ENCODE measurements at places on chromosomes 16 and 17. TPM values are rescaled to one million over a fixed set of nuclear protein-coding genes. Genes with fewer than 3 reads are reported as not detected.

DNA sequence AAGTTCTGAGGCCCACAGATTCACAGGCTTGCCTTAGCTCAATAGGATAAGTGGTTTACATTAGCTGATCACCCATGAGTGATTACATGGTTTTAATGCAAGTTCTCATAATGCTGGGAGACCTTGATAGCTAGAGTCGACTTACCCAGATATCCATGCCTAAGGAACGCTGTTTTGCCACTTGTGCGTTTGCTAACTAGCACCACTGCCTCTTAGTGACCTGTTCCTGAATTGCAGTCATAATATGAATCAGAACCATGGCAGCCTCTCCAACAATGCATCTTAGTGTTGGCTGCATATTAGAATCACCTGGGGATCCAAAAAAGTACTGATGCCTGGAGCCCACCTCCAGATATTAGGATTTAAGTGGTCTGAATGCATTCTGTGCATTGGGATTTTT lies 251.1 kb upstream of the CDH5 start:
- no peak overlapping the region for H3K27ac ChIP-seq
- H3K27me3 ChIP-seq: peaks cover 3% of the 10 kb centered on the region
- no peaks in the 10 kb centered on the region for H3K4me1 ChIP-seq
- H3K4me3 ChIP-seq: no peak overlapping the region
- no peak for DNase-seq
- H3K36me3 ChIP-seq: no peaks in the 10 kb centered on the region

GRCh38 chr17:7213895-7214299 lies 5.7 kb downstream of the DLG4 start:
- H3K4me3 ChIP-seq: peak overlapping the region; percentile 97
- H3K36me3 ChIP-seq: no peaks in the 10 kb centered on the region
- H3K27ac ChIP-seq: peak overlapping the region; percentile 95
- peaks cover 47% of the 10 kb centered on the region for H3K4me1 ChIP-seq
- DNase-seq: no peak

GRCh38 chr17:61485067-61485775 lies 33.0 kb downstream of the TBX4 start:
- H3K4me3 ChIP-seq: no peak overlapping the region
- H3K27me3 ChIP-seq: no peaks in the 10 kb centered on the region
- no peaks in the 10 kb centered on the region for H3K36me3 ChIP-seq
- DNase-seq: no peak
- H3K27ac ChIP-seq: no peak overlapping the region

GRCh38 chr17:78719630-78720298 lies 62.3 kb downstream of the CYTH1 start:
- peaks cover 3% of the 10 kb centered on the region for H3K36me3 ChIP-seq
- DNase-seq: no peak
- peaks cover 69% of the 10 kb centered on the region for H3K4me1 ChIP-seq
- H3K27me3 ChIP-seq: no peaks in the 10 kb centered on the region
- H3K4me3 ChIP-seq: peak overlapping the region; percentile 8

DNA sequence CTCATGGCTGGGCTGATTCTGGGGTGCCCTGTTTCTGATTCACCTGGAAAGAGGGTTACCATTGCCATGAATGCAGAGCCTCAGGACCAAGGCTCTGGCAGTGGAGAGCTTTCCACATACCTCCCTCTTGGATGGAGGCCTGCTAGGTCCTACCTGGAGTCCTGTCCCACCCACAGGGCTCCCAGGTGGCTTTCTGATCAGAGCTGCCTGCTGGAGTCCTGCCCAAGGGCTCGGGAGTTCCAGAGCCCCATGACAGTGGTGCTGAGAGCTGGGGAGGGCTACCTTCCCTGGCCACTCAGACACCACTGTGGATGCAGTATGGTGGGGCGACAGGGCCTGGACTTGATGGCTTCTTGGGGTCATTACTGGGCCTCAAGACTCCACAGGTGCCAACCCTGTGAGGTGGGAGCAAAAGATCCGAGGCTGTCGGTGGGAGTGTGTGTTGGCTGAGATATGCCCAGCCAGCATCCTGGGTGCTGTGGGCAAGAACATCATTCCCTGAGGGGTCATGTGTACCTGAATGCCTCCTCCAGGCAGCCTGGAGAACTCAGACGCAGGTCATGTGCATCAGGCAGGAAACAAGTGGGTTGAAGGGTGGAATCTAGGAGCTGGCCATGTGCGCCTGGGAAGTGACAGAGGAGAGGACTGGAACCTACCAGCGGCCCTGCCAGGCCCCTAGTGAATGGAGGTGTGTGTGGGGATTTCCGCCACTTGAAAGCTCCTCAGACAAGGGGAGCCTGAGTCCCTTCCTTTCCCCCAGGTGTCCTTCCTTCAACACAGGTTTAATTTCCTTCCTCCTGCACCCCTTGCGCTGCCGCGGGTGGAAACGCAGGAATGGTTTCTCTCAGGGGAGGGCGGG lies 2.3 kb upstream of the WNT3 start:
- H3K36me3 ChIP-seq: no peaks in the 10 kb centered on the region
- H3K4me1 ChIP-seq: peaks cover 13% of the 10 kb centered on the region
- no peak for DNase-seq

DNA sequence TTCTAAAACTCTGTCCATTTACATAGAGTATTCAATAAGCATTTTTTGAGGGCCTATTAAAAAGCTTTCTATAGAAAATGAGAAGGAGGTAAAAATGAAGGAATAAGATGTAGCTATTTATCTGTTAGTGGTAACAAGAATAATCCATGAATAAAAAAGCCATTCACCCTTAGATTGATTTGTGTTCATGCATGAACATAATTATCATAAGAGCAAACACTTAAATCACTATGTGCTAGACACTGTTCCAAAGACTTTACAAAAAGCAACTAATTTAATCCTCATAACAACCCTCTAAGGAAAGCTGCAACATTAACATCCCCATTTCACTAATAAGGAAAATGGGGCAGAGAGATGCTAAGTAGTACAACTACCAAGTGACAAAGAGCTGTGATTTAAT lies 6.6 kb downstream of the CCDC47 start:
- no peak overlapping the region for H3K4me3 ChIP-seq
- H3K36me3 ChIP-seq: peaks cover 28% of the 10 kb centered on the region
- no peak for DNase-seq
- H3K4me1 ChIP-seq: peaks cover 27% of the 10 kb centered on the region

GRCh38 chr16:83338941-83339340 lies 468.8 kb upstream of the HSBP1 start:
- no peaks in the 10 kb centered on the region for H3K36me3 ChIP-seq
- no peak overlapping the region for H3K4me3 ChIP-seq
- H3K27me3 ChIP-seq: no peaks in the 10 kb centered on the region
- DNase-seq: no peak
- H3K4me1 ChIP-seq: no peaks in the 10 kb centered on the region

- H3K27me3 ChIP-seq: no peaks in the 10 kb centered on the region
- H3K4me1 ChIP-seq: no peaks in the 10 kb centered on the region
- no peaks in the 10 kb centered on the region for H3K36me3 ChIP-seq
- no peak for DNase-seq
- no peak overlapping the region for H3K4me3 ChIP-seq
Measured at GRCh38 chr17:1936766-1937165, 88.4 kb downstream of the RTN4RL1 start.

GRCh38 chr16:11359370-11359769 lies 14.1 kb downstream of the RMI2 start:
- H3K27ac ChIP-seq: no peak overlapping the region
- H3K4me3 ChIP-seq: no peak overlapping the region
- DNase-seq: no peak
- peaks cover 79% of the 10 kb centered on the region for H3K4me1 ChIP-seq
- H3K36me3 ChIP-seq: peaks cover 9% of the 10 kb centered on the region

- DNase-seq: no peak
- peaks cover 3% of the 10 kb centered on the region for H3K36me3 ChIP-seq
- H3K4me1 ChIP-seq: peaks cover 2% of the 10 kb centered on the region
- H3K27ac ChIP-seq: no peak overlapping the region
- no peaks in the 10 kb centered on the region for H3K27me3 ChIP-seq
Measured at GRCh38 chr17:81676906-81677305, 6.7 kb downstream of the ARL16 start.

- no peak overlapping the region for H3K4me3 ChIP-seq
- no peak for DNase-seq
- H3K36me3 ChIP-seq: peaks cover 9% of the 10 kb centered on the region
- H3K27ac ChIP-seq: no peak overlapping the region
Measured at GRCh38 chr17:80569924-80570323, 25.3 kb downstream of the RPTOR start.

DNA sequence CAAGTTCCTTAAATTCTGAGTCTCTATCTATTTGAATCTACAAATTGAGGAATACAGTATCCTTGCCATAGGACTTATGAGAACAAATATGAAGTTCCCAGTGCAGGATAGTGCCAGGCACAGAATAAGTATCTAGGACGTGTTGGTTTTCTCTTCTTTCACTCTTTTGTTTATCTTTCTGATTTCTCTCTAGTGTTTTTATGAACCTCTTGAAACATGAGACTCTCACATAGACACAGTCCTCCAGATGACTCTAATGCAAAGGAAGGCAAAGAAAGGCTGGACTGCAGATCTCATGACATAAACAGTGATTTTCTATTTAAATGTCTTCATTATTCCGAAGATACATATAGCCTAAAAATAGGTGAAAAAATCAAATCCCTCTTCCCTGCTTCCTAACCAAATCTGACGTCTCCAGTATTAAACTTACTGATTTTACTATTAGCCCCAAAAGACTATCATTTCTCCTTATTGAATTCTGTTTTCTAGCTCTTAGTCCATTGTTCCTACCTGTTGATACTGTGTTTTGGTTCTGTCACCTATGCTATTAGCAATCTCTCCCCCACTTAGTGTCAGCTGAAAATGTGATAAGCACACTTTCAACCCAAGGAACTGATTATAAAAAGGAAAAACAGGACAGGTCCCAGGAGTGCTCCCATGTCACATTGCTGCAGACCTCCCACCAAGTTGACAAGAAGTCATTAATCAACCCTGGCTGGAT lies 24.9 kb upstream of the ADAMTS18 start:
- DNase-seq: no peak
- no peaks in the 10 kb centered on the region for H3K27me3 ChIP-seq
- H3K4me3 ChIP-seq: no peak overlapping the region

DNA sequence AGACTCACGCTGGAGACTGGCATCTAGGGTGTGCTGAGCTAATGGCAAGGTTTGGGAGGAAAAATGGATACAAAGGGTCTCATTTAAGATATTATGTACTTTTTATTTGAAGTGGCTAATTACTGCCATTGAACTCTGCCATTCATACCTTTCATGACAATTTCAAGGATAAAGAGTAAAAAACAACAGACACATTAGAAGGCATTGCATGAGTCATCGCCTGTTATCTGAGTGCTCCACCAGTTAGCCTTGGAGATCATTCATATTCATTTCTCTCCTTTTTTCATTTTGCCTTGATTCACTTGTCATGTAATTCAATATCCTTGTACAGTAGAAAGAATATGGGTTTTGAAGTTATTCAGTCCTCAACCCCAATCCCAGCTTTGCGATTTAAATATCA lies 109.5 kb downstream of the CDH8 start:
- no peaks in the 10 kb centered on the region for H3K4me1 ChIP-seq
- H3K36me3 ChIP-seq: no peaks in the 10 kb centered on the region
- no peaks in the 10 kb centered on the region for H3K27me3 ChIP-seq
- no peak overlapping the region for H3K4me3 ChIP-seq
- H3K27ac ChIP-seq: no peak overlapping the region

GRCh38 chr16:69566981-69567680 lies 1.4 kb downstream of the NFAT5 start:
- H3K4me3 ChIP-seq: peak overlapping the region; percentile 99
- H3K27me3 ChIP-seq: no peaks in the 10 kb centered on the region
- H3K27ac ChIP-seq: peak overlapping the region; percentile 98
- no peak for DNase-seq

GRCh38 chr16:19245326-19245925 lies 40.1 kb upstream of the CLEC19A start:
- DNase-seq: no peak
- H3K36me3 ChIP-seq: no peaks in the 10 kb centered on the region
- H3K27me3 ChIP-seq: no peaks in the 10 kb centered on the region
- H3K27ac ChIP-seq: no peak overlapping the region
- no peak overlapping the region for H3K4me3 ChIP-seq

- no peak overlapping the region for H3K27ac ChIP-seq
- H3K27me3 ChIP-seq: peaks cover 17% of the 10 kb centered on the region
- H3K36me3 ChIP-seq: no peaks in the 10 kb centered on the region
Measured at GRCh38 chr17:2837147-2837561, 40.9 kb downstream of the RAP1GAP2 start.

GRCh38 chr16:83701494-83701893 lies 106.3 kb upstream of the HSBP1 start:
- no peak overlapping the region for H3K4me3 ChIP-seq
- DNase-seq: peak; percentile 53
- no peaks in the 10 kb centered on the region for H3K4me1 ChIP-seq
- no peaks in the 10 kb centered on the region for H3K36me3 ChIP-seq
- H3K27ac ChIP-seq: no peak overlapping the region
- H3K27me3 ChIP-seq: peaks cover 1% of the 10 kb centered on the region

GRCh38 chr17:9240659-9241370 lies 219.5 kb downstream of the NTN1 start:
- no peaks in the 10 kb centered on the region for H3K36me3 ChIP-seq
- H3K4me3 ChIP-seq: no peak overlapping the region
- H3K27me3 ChIP-seq: peaks cover 2% of the 10 kb centered on the region
- H3K4me1 ChIP-seq: peaks cover 7% of the 10 kb centered on the region
- no peak for DNase-seq

- no peak overlapping the region for H3K27ac ChIP-seq
- H3K4me3 ChIP-seq: no peak overlapping the region
- H3K27me3 ChIP-seq: peaks cover 68% of the 10 kb centered on the region
- peaks cover 33% of the 10 kb centered on the region for H3K4me1 ChIP-seq
- DNase-seq: no peak
- peaks cover 26% of the 10 kb centered on the region for H3K36me3 ChIP-seq
Measured at GRCh38 chr17:35342276-35342675, 31.1 kb downstream of the SLFN11 start.

- DNase-seq: no peak
- H3K4me3 ChIP-seq: no peak overlapping the region
- no peaks in the 10 kb centered on the region for H3K27me3 ChIP-seq
- H3K4me1 ChIP-seq: peaks cover 11% of the 10 kb centered on the region
- no peak overlapping the region for H3K27ac ChIP-seq
Measured at GRCh38 chr17:66627985-66628384, 206.9 kb upstream of the CACNG5 start.

GRCh38 chr16:5026664-5027063 lies 7.1 kb downstream of the NAGPA start:
- no peak overlapping the region for H3K4me3 ChIP-seq
- no peaks in the 10 kb centered on the region for H3K27me3 ChIP-seq
- DNase-seq: no peak
- no peak overlapping the region for H3K27ac ChIP-seq
- no peaks in the 10 kb centered on the region for H3K36me3 ChIP-seq
- peaks cover 1% of the 10 kb centered on the region for H3K4me1 ChIP-seq

GRCh38 chr16:12153662-12154061 lies 177.1 kb downstream of the SNX29 start:
- H3K4me3 ChIP-seq: no peak overlapping the region
- peaks cover 3% of the 10 kb centered on the region for H3K4me1 ChIP-seq
- DNase-seq: no peak
- H3K36me3 ChIP-seq: peaks cover 2% of the 10 kb centered on the region
- H3K27ac ChIP-seq: no peak overlapping the region
- H3K27me3 ChIP-seq: no peaks in the 10 kb centered on the region

Gene IKZF3
- 83.5 TPM for total RNA-seq

Gene TNFSF13
- total RNA-seq: 8.4 TPM

Gene TP53TG3F
- not detected for total RNA-seq

Gene ADAP2
- 2.4 TPM for total RNA-seq

Gene CCL8
- not detected for total RNA-seq

Gene GAST
- not detected for total RNA-seq

Gene KRTAP3-2
- not detected for total RNA-seq

Gene CENPX
- 64.7 TPM for total RNA-seq

Gene RHOT2
- total RNA-seq: 183 TPM

Gene LRRC37A3
- 18.4 TPM for total RNA-seq

Gene ZNF18
- 18.1 TPM for total RNA-seq

Gene PITPNM3
- 0.64 TPM for total RNA-seq

Gene KRTAP4-6
- total RNA-seq: not detected

Gene LGALS9B
- total RNA-seq: 2.0 TPM

Gene CES4A
- 17.5 TPM for total RNA-seq
